ENCODE measurements at places on chromosomes 4 and X.
A peak's percentile ranks its signal among the peaks of the same experiment; 100 is the strongest.

DNA sequence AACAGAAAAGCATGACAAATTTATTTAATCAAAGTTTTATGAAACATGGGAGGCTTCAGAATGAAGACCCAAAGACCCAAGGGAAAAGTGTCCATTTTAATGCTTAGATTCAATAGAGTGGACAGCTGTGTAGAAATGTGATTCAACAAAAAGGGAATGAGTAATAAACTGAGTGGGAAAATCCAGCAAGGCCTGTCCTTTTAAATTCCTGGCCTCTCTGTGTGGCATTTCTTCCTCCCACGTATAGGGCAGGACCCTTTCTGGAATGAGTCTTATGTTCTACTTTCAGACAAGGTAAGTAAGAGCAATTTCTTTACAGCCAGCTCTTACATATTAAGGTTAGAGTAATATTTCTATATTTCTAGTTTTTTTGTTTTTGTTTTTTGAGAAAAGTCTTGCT lies 14.5 kb downstream of the AASDH start:
- H3K27ac ChIP-seq: no peak overlapping the region
- no peak for DNase-seq
- H3K27me3 ChIP-seq: no peaks in the 10 kb centered on the region
- peaks cover 3% of the 10 kb centered on the region for H3K4me1 ChIP-seq

DNA sequence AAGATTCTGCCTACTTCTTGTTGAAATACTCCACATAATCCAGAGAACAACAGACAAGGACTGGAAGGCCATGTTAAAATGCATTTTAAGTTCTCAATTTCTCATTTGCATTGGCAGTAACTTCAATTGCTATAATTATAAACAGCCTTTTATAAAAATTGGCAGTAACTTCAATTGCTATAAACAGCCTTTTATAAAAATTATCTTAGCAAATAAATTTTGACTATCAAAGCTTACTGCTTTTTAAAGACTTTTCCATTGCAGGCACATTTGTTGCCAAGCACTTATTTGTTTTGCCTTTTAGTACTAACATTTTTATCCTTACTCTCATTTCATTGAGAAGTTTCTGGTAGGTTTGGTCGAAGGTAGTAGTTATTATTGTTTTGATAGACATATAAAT lies 17.8 kb downstream of the SCFD2 start:
- no peak for DNase-seq
- H3K27ac ChIP-seq: no peak overlapping the region
- H3K27me3 ChIP-seq: no peaks in the 10 kb centered on the region
- H3K4me3 ChIP-seq: no peak overlapping the region
- peaks cover 2% of the 10 kb centered on the region for H3K4me1 ChIP-seq

- no peak for DNase-seq
- no peaks in the 10 kb centered on the region for H3K4me1 ChIP-seq
- no peaks in the 10 kb centered on the region for H3K36me3 ChIP-seq
- no peaks in the 10 kb centered on the region for H3K27me3 ChIP-seq
- no peak overlapping the region for H3K27ac ChIP-seq
- H3K4me3 ChIP-seq: no peak overlapping the region
Observed at GRCh38 chr4:187840814-187841213, 154.8 kb upstream of the ZFP42 start.

GRCh38 chrX:13285229-13285628 lies 34.6 kb downstream of the ATXN3L start:
- no peak overlapping the region for H3K27ac ChIP-seq
- DNase-seq: no peak
- H3K27me3 ChIP-seq: no peaks in the 10 kb centered on the region
- H3K4me1 ChIP-seq: peaks cover 6% of the 10 kb centered on the region
- H3K4me3 ChIP-seq: no peak overlapping the region
- peaks cover 2% of the 10 kb centered on the region for H3K36me3 ChIP-seq

DNA sequence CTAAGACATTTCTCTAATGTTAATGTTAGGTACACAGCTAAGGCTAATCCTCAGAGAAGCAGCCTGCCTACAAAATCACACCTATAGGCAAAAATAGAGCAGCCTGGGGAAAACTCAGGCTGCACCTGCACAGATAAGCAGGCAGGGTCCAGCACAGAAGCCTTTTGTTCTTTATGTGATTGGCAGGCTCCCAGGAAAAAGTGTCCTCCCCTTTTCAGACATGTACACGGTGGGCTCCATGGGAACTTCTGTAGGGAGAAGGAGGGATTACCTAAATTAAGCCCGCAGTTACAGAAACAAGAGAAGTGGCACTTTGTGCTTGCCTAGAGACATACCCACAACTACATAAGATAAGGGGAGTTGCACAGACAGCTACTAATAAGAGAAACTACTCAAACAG lies 4.0 kb upstream of the HSPA4L start:
- H3K4me1 ChIP-seq: peaks cover 19% of the 10 kb centered on the region
- H3K4me3 ChIP-seq: no peak overlapping the region
- DNase-seq: no peak
- peaks cover 67% of the 10 kb centered on the region for H3K27me3 ChIP-seq
- peaks cover 1% of the 10 kb centered on the region for H3K36me3 ChIP-seq

DNA sequence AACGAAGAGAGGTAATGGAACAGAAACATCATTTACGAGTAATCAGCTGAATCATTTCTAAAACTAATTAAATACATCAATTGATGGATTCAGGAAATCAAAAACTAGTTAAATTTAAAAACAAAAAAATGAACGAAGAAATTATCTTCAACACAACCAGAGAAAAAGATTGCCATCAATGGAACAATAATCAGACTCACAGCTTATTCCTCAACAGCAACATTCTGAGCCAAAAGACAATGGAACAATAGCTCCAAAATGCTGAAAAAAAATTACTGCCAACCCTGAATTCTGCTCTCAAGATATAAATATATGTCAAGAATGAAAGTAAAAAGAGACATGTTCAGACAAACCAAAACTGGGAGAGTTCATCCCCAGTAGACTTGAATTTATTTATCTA lies 65.5 kb upstream of the KLF3 start:
- H3K27ac ChIP-seq: no peak overlapping the region
- H3K4me3 ChIP-seq: no peak overlapping the region

- peak overlapping the region; percentile 56 for H3K4me3 ChIP-seq
- H3K27me3 ChIP-seq: peaks cover 16% of the 10 kb centered on the region
- no peaks in the 10 kb centered on the region for H3K36me3 ChIP-seq
- peaks cover 16% of the 10 kb centered on the region for H3K4me1 ChIP-seq
- peak overlapping the region; percentile 76 for H3K27ac ChIP-seq
Observed at GRCh38 chr4:89829470-89830138, 7.4 kb downstream of the SNCA start.

DNA sequence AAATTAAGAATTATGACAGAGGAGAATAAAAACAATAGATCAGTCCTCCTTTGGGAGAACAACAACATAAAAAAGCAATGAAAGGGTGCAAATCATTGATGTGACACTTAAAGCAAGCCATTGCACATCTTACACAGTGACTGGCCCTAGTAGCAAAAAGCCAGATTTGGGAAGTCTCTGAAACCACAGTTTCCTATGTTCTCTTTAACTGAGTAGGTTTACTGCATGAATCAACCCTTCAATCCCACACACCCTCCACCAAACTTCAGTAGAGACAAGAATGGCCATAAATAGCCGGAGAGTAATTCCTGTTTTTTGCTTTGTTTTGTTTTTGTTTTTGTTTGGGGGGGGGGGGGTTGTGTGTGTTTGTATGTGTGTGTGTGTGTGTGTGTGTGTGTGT lies 180.8 kb downstream of the VEGFC start:
- H3K27ac ChIP-seq: no peak overlapping the region
- no peaks in the 10 kb centered on the region for H3K36me3 ChIP-seq
- H3K27me3 ChIP-seq: no peaks in the 10 kb centered on the region
- DNase-seq: no peak

- no peaks in the 10 kb centered on the region for H3K36me3 ChIP-seq
- peak overlapping the region; percentile 43 for H3K4me3 ChIP-seq
- no peak for DNase-seq
- peaks cover 4% of the 10 kb centered on the region for H3K27me3 ChIP-seq
Observed at GRCh38 chr4:6777636-6778281, 4.8 kb upstream of the KIAA0232 start.

- H3K27ac ChIP-seq: no peak overlapping the region
- peak overlapping the region; percentile 73 for H3K4me3 ChIP-seq
- H3K4me1 ChIP-seq: peaks cover 5% of the 10 kb centered on the region
- DNase-seq: peak; percentile 3
- H3K27me3 ChIP-seq: peaks cover 33% of the 10 kb centered on the region
Observed at GRCh38 chrX:18426004-18426320, 554 bp downstream of the CDKL5 start.

DNA sequence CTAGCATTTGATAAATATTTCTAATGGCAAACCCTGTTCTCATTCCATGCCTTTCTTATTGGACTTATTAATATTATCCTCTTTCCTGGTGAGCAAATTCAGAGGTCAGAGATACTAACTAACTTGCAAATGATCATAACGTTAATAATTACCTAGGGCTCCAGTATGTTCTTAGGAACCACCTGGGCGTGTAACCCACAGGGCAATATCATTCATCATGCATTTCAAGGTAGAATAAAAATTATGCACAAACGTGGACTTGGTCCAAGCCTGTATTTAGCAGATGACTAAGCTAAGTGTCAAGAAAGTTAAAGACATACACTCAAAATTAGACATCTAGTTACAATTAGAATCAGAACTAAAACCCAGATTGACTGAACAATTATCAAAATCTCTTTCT lies 850.1 kb downstream of the TRIML1 start:
- no peak for DNase-seq
- no peak overlapping the region for H3K27ac ChIP-seq
- no peaks in the 10 kb centered on the region for H3K4me1 ChIP-seq
- no peaks in the 10 kb centered on the region for H3K27me3 ChIP-seq
- no peaks in the 10 kb centered on the region for H3K36me3 ChIP-seq

GRCh38 chr4:5988086-5988845 lies 30.0 kb downstream of the C4orf50 start:
- H3K4me1 ChIP-seq: no peaks in the 10 kb centered on the region
- no peak overlapping the region for H3K27ac ChIP-seq
- no peak for DNase-seq

DNA sequence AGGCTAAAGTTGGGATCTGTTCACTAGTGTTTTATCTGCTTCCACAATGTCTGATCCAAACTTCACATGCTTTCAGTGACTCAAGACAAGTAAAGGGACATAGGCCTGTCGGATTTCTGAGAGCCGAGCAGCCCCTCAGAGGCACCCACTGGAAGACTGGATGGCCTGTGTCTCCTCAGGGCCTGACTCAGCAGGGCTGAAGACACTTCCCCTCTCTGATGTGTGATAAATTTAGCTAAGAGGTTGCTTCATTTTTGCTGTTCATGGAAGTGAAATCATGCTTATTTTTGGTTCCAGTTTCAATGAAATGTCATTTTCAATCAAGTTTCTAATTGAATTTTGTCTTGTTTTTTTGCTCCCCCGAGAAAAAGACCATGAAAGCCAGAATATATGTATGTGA lies 93.7 kb downstream of the MXRA5 start:
- H3K36me3 ChIP-seq: no peaks in the 10 kb centered on the region
- no peak for DNase-seq
- H3K4me3 ChIP-seq: no peak overlapping the region
- H3K4me1 ChIP-seq: no peaks in the 10 kb centered on the region

GRCh38 chrX:41082783-41083182 lies 2.5 kb upstream of the USP9X start:
- no peaks in the 10 kb centered on the region for H3K27me3 ChIP-seq
- no peak overlapping the region for H3K27ac ChIP-seq
- DNase-seq: no peak
- peaks cover 6% of the 10 kb centered on the region for H3K4me1 ChIP-seq
- H3K36me3 ChIP-seq: peaks cover 4% of the 10 kb centered on the region
- no peak overlapping the region for H3K4me3 ChIP-seq

- H3K4me3 ChIP-seq: no peak overlapping the region
- H3K36me3 ChIP-seq: peaks cover 8% of the 10 kb centered on the region
- no peaks in the 10 kb centered on the region for H3K27me3 ChIP-seq
- H3K4me1 ChIP-seq: no peaks in the 10 kb centered on the region
- DNase-seq: no peak
- no peak overlapping the region for H3K27ac ChIP-seq
Observed at GRCh38 chrX:131779741-131780140, 235.9 kb downstream of the OR13H1 start.

DNA sequence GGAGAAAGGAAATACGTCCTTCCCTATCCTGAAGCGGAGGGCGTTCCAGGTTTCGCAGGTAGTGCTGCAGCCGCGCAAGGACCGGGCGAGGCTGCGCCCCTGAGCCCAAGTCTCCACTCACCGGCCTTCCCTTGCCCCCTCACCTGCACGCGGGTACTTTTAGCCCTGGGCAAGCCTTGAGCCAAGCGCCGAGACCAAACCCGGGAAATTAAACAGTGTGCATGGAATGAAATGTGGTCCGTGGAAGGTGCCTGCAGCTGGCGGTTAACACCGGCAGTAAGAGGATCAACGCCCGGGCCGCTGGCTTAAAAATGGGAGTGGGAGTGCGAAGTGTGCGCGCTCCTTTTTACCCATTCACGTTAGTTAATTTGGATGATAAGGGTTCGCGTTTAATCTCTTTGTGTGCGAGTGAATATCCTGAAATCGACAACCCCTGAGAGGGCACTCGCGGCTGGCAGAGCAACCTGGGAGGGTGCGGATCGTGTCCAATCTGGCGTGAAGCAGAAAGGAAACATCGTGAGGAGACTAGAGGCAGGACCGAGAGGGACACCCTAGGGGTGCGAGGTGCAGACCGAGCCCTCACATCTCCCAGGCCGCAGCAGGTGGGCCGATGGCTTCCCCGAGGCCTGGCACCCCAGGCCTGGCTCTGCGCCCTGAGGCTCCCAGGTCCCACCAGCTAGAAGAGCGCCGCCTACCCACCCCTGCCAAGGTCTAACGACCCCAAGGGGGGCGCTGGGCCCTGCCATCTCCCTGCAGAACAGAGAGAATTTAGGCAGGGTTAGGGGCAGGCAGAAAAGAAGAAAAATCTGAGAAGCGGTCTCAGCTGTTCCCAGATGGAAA lies 2.0 kb upstream of the HELT start:
- DNase-seq: no peak
- no peaks in the 10 kb centered on the region for H3K36me3 ChIP-seq
- H3K4me3 ChIP-seq: no peak overlapping the region

- peaks cover 3% of the 10 kb centered on the region for H3K4me1 ChIP-seq
- H3K36me3 ChIP-seq: no peaks in the 10 kb centered on the region
- no peak overlapping the region for H3K27ac ChIP-seq
Observed at GRCh38 chr4:163591614-163592020, 97.1 kb downstream of the TMA16 start.

- no peaks in the 10 kb centered on the region for H3K36me3 ChIP-seq
- H3K4me3 ChIP-seq: no peak overlapping the region
- H3K4me1 ChIP-seq: no peaks in the 10 kb centered on the region
- no peak overlapping the region for H3K27ac ChIP-seq
Observed at GRCh38 chrX:103927030-103927429, 35.4 kb upstream of the TMSB15B start.

DNA sequence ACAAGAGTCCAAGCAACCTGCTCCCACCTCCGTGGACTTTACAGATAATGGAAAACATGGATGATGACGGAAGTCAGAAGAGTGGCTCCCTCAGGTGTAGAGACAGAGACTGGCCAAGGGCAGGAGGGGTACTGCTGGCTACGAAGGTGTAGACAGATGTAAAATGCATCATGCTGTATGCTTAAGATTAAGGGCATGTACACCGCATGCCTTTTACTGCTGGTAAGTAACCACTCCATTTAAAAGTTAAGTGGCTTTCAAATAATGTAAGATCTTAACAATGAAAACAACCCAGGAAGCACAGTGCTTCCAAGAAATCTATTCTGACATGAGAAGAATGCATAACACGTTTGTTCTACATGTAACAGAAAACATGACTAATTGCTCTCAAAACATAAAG lies 76.9 kb upstream of the FAM9B start:
- H3K27ac ChIP-seq: no peak overlapping the region
- H3K4me1 ChIP-seq: peaks cover 4% of the 10 kb centered on the region
- H3K27me3 ChIP-seq: no peaks in the 10 kb centered on the region
- H3K4me3 ChIP-seq: no peak overlapping the region
